ENCODE measurements at places on chromosomes 16 and 17. TPM values are rescaled to one million over a fixed set of nuclear protein-coding genes. Genes with fewer than 3 reads are reported as not detected.
A peak's percentile ranks its signal among the peaks of the same experiment; 100 is the strongest.

PLK1 gene
- 10.5 TPM for total RNA-seq

GRCh38 chr17:29546085-29546484, 20.8 kb downstream of the ABHD15 start:
- DNase-seq, result no peak

DNA sequence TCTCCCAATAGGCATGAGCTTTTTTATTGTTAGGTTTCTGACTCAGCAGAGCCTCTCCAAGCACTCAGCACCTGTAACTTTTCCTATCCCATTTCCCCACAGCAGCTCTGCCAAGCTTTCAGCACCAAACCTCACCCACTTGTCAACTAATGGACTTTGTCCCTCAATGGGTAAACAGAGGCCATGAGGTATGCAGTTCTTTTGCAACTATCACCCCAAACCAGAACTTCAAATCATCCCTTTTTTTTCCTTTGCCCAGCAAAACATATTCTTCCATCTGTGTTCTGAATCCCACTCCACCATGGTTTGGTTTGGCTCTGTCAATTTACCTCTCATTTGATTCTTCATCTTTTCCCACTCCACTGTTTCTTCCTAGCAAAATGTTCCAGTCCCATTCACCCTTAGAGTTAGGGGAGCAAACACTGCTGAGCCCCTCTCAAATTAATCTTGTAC, 58.1 kb downstream of the TOX3 start:
- no peak for DNase-seq

DNA sequence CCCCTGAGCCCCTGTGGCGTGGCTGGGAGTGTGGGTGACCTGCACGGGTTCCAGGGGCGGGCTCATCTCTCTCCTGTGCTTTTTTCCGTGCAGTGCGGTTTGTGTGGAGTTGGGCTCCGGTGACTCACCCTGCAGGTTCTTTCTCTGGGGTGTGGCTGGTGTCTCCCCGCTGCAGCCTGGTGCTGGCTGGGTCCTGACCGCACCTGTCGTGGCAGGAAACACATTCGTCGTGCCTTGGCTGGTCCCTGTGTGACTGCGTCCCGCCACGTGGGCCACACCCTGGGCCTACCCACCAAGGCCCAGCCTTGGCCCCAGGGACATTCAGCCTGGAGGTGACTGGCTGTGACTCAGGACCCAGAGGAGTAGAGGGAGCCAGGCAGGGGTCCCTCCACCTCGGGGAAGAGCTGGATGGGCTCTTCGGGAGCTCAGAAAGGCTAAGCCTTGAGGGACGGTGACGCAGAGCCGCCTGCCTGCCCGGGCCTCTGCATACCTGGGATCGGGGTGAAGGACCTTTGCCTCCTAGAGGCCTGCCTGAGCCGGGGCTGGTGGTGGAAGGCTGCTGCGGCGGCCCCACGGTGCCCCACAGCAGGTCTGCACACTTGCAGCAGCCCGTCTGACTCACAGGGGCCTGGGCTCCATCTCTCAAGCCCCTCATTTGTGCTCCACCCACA, 7.8 kb downstream of the TRAF7 start:
- DNase-seq, result no peak

DNA sequence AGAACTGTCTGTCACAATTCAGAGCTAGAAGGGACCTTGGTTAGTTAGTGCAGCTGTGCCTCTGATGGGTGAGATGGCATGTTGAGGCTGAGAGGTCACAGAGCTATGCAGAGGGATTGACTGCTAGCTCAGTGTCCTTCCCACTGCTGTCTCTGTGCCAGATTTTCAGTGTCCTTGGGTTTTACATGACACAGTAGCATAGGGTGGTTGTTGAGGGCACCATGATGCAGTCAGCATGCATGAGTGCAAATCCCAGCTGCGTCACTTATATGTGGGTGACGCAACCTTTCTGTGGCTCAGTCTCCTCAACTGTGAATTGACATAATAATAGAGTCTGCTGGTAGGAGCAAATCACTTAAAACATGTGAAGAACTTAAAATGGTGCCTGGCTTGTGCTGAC, 2.7 kb downstream of the MT1A start:
- no peak for DNase-seq

- no peak for DNase-seq
These were observed 337.1 kb downstream of the CNTNAP4 start for GRCh38 chr16:76614269-76614668.

DNA sequence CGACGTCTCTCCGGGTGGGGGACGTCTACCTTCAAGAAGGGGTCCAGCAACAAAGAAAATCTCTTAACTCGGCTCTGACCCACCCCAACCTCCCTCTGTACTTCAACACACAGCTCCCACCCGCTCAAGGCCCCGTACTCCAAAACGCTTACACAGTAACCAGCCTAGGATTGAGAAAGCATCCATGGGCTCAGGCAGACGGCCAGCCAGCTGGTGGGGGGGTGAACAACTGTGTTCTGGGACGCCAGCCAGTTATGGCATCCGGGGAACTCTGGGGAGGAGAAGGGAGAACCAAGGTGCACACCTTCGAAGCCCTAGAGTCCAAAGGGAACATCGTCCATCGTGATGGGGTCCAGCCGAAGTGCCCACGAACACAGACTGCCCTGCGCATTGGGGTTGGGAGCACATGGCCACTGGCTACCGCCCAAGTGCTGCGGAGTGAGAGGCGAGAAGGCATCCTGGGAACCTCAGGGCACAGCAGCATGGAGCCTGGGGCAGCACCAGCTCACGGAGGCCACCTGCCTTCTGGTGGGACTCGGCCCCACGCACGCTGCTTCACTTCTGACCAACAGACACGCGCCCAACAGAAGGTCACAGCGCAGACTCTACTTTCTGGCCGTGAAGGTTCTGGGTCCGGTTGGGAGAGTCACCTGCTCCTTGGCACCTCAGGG, 14.3 kb downstream of the SLC16A3 start:
- DNase-seq, result peak; percentile 70

GRCh38 chr16:86060381-86061317, 161.7 kb downstream of the IRF8 start:
- DNase-seq, result no peak

DNA sequence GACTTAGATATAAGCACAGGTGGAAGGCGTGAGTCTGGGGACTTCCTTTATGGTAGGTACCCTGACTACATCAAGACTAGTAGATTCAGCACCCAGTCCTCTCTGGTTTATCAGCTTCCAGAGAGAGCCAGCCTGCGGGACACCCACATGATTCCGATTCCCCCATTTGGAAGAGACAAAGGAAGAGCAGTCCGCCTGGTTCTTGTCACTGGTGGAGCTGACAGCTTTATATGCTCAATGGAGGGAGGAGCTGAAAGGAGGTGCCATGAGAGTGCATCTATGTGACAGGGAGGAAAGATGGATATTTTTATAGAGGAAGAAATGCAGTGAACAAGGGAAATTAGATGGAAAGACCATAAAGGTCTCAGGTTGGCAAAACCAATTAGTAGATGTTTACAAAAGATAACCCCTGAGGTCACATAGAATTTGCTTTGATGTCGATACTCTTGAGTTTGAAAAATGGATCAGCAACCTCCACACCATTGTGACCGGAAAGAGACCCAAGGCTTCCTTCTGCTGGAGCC, 437.7 kb downstream of the PMP22 start:
- no peak for DNase-seq

CFAP97D1 gene
- 0.16 TPM for total RNA-seq

GRCh38 chr17:82114447-82114846, 16.4 kb upstream of the FASN start:
- DNase-seq, result no peak

DNA sequence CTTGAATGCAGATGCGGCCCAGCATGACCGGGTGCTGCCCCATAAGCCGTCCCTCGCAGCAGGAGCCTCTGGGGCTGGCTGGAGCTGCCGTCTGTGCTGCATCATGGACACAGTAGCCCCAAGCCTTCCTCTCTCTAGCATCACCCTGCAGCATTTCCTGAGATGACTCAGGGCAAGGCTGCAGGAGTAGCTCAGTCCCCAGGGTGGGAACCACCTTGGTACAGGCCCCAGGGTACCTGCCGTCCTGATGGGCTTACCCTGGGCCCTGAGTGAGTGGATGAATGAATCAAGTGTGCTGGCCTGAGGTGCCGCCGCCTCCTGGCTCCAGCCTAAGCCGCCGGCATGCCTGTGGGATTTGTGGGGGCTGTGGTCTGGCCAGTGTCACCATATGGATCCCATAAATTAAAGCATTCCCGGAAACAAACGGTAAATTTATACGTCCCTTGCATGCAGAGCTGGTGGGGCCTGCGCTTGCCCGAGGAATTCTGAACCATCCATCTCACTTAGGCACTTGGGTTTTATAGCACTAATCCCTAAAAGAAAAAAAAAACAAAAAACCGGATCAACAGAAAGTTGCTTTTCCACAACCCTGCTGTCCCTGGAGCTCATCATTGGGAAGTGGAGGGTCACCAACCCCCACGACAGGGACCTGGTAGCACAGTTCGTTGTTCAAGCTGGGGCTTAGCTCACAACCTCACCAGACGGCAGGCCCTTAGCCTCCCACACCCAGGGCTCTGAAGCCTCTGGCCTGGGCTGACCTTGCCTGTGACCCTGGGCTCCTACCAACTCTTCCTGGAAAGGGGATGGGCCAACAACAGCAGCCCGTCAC, 242.6 kb upstream of the CIBAR2 start:
- DNase-seq, result peak; percentile 72

Data from astrocyte (in vitro differentiated cells and primary cell).